ENCODE measurements at places on chromosomes 4 and X.
A peak's percentile ranks its signal among the peaks of the same experiment; 100 is the strongest.

GRCh38 chrX:104098919-104099318 is 13.4 kb upstream of the ZCCHC18 start:
- no peak for DNase-seq

- no peak for DNase-seq
These were observed 45.4 kb downstream of the SCD5 start for GRCh38 chr4:82753238-82753637.

- DNase-seq: no peak
These were observed 64.3 kb downstream of the GPC3 start for GRCh38 chrX:133921086-133921485.

GRCh38 chrX:22739276-22739675 is 260.5 kb upstream of the DDX53 start:
- DNase-seq: no peak

GRCh38 chr4:19401301-19402080 is 850.2 kb upstream of the SLIT2 start:
- no peak for DNase-seq

DNA sequence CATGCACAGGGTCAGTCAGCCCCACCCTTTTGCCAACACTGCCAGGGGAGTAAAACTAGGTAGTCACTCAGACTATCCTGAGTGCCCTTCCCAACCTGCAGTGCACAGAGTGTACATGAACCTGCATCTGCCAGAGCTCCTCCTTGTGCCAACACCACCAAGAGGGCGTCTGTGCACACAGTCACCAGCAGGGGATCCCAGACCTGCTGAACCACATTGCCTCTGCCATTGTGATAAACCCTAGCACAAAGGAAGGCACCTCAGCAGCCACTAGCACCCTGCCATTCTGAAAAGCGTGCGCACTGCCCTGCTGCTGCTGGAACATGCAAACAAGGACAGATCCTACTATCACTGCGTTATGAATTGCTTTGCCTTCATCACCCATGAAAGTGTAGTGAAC is 247.8 kb upstream of the POU3F4 start:
- no peak for DNase-seq

- DNase-seq: no peak
These were observed 992.3 kb downstream of the STPG2 start for GRCh38 chr4:97150966-97151365.

- DNase-seq: peak; percentile 72
These were observed 4.5 kb upstream of the CXCR3 start for GRCh38 chrX:71622576-71623450.

- peak; percentile 69 for DNase-seq
These were observed 104.1 kb downstream of the GPAT3 start for GRCh38 chr4:83639849-83640493.

DNA sequence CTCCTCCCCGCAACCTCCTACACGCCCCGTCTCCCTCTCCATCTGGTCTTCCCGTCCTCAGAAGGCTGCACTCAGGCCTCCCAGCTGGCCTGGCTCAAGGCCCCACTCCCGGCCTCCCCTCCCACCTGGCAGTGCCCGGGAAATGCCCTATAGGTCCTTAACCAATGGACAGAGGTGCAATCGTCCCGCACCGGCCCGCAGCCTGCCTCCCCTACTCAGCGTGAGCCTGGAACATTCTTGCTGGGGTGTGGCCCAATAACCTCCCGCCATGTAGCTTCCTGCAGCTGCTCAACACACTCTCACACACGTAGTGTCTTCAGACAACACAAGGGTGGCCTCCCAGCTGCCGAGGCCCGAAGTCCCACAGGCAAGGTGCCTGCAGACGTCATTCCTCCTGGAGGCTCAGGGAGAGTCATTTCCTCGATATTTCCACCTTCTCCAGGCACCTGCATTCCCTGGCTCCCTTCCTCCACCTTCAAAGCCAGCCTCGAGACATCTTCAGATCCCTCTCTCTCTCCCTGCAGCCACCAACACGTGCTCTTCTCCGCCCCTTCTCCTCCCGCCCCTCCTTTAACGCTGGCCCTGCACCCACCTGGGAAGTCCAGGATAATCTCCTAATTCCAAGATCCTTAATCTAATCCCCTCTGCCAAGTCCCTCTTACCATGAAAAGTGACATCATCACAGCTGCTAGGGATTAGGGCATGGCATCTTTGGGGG is 56.2 kb downstream of the ADRA2C start:
- no peak for DNase-seq

DNA sequence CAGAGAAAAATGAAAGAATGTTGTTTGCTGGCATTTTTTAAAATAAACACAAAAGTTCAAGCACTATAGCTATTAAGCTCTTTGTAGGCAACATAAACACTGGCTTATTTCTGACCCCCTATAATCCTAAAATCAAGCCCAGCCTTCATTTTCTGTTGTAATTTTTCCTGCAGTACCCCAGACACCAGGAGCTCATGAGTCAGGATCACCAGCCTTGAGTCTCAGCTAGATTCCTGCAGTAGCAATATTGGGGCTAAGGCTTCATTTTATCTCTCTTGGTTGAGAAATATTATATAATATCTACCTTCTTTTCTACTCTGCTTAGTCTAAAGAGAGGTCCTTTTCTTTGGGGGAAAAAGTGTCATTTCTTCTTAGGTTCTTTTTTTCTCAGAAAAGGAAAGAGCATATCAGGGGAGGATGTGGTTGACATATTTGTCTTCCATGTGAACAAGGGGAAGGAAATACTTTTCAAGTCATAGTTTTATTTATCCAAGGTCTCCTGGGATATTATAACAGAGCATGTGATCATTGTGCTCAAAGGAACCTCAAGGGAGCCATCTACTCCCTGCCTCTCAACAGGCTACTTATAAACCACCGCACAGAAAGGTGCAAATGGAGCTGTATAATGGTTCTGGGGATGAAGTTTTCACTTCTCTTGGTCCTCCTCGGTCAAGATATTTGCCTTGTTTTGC is 678.3 kb upstream of the NR3C2 start:
- DNase-seq: no peak

DNA sequence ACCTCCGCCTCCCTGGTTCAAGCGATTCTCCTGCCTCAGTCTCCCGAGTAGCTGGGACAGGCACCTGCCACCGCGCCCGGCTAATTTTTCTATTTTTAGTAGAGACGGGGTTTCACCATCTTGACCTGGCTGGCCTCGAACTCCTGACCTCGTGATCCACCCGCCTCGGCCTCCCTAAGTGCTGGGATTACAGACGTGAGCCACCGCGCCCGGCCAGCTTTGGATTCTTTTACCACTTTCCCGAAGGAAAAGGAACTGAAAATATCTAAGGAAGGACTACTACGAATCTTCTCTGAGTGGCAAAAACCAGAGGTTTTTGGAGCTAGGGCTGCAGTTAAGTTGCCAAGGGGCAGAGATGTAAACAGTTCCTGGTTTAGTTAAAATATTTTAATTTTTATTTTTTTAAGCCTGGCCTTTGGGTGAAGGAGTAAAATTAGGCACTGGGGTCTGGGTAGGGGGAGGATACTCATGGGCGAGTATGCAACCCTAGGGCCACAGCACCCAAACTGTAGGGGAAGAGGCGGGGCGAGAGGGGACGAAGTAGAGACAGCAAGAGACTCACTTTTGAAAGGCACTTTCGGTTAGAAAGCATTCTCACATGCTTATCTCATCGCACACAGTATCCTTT is 525 bp upstream of the CISD2 start:
- peak; percentile 9 for DNase-seq

- no peak for DNase-seq
These were observed 328.7 kb downstream of the LDB2 start for GRCh38 chr4:16569790-16570189.

DNA sequence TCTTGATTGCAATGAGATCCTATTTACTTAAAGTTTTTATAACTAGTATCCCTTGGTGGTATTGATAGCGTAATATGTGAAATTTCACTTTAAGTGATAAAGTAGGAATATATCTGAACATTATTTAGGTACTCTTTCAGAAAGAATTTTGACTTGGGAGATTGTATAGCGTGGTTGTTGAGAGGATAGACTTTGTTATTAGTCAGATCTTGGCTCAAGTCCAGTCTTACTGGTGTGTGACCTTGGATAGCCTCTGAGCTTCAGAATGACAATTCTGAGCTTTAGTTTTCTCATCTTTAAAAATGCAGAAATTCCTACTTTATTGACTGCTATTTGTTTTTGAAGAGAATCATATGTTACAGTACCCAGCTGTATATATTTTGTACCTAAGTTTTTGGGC is 32.6 kb downstream of the DCK start:
- DNase-seq: no peak

GRCh38 chr4:89799071-89799470 is 37.9 kb downstream of the SNCA start:
- no peak for DNase-seq

DNA sequence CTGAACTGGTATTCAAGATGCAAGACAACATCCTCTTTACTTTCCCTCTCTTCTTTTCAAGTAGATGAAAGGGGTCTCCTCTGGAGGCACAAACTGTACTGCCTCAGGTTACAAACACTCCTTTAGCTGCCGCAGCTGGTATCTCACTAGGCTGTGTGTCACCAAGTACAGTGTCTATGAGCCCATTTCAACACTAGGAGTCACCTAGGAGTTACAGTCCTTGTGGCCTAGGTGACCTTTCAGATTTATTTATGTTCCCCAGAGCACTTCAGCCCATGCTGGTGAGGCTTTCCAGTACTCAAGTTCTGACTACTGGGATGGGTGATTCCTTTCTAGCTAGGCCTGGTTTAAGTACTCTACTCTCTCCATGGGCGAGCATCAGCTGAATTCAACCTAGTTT is 32.4 kb upstream of the TMLHE start:
- DNase-seq: no peak

DNA sequence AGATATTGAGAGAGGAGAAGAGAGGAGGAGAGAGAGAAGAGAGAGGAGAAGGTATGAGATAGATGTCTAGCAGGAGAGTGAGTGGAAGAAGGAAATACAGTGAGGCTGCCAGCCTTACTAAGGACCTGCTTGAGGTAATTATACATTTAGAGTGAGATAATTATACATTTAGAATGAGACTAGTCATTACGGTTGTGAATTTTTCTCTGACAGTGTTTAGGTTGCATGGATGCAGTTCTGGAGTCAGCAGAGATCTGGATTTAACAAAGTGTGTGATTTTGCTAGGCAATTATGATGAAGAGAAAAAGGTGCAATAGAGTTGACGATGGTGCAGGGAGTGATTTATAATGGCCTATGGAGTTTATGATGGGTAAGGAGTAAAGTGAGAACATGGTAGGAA is 187.1 kb upstream of the ARX start:
- DNase-seq: no peak

DNA sequence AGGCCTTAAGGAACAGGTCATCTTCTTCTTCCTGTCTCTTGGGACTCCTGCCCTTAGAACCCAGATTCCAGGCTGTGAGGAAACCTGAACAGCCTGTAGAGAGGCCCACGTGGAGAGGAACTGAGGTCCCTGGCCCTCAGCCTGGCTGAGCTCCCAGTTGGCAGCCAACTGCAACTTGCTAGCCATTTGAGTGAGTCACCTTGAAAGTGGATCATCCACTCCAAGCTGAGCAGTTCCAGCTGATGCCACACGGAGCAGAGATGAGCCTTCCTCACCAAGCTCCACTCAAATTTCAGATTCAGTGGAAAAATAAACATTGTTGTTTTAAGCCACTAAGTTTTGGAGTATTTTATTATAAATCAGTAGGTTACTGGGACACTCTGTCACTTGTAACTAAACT is 392.5 kb downstream of the BCOR start:
- DNase-seq: no peak

- DNase-seq: no peak
These were observed 11.2 kb downstream of the WDR1 start for GRCh38 chr4:10105421-10105820.

DNA sequence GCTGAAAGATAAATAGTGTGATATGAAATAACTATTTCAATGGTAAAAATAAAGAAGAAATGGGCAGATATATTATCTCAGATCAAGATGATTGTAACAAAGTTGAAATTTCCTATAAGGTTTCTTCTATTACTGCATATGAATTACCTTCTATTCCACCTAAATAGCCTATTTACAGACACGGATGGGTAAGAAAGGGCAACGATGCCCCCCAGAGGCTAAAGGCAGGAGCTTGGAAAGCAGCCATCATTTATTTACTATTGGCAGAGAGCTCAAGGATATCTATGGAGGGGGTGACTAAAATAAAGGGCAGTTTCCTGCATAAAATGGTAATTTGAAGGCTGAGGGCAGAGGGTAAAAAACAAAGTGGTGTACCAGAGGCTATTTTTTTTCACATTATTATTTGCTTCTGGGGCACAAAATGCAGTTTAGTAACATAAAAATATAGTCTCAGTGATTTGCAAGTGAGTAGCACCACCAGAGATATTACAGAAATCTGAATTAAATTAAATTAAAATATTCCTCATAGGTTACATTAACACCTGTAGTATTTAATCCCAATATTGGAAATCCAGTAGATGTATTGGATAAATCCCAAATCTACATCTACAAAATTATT is 123.1 kb downstream of the BTC start:
- peak; percentile 71 for DNase-seq

- no peak for DNase-seq
These were observed 87.5 kb upstream of the ZFP42 start for GRCh38 chr4:187908079-187908561.

DNA sequence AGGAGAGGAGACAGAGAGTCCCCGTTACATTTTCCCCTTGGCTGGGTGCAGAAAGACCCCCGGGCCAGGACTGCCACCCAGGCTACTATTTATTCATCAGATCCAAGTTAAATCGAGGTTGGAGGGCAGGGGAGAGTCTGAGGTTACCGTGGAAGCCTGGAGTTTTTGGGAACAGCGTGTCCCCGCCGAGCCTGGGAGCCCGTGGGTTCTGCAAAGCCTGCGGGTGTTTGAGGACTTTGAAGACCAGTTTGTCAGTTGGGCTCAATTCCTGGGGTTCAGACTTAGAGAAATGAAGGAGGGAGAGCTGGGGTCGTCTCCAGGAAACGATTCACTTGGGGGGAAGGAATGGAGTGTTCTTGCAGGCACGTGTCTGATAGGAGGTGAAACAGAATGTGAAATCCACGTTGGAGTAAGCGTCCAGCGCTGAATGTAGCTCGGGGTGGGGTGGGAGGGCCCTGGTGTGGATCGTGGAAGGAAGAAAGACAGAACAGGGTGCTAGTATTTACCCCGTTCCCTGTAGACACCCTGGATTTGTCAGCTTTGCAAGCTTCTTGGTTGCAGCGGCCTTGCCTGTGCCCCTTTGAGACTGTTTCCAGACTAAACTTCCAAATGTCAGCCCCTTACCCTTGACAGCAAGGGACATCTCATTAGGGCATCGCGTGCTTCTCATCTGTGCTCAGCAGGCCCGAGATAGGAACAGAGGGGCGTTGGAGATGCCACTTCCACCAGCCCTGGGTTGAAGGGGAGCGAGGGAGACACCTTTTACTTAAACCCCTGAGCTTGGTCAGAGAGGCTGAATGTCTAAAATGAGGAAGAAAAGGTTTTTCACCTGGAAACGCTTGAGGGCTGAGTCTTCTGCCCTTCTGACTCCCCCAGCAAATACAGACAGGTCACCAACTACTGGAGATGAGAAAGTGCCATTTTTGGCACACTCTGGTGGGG is 2.7 kb downstream of the SHOX start:
- no peak for DNase-seq

GRCh38 chrX:37652589-37653231 is 32.9 kb upstream of the XK start:
- no peak for DNase-seq

All from CD4-positive, alpha-beta T cell treated with Interleukin-17A for 4 hours (primary cell).